ENCODE measurements at places on chromosomes 2 and 18.
A peak's percentile ranks its signal among the peaks of the same experiment; 100 is the strongest.

DNA sequence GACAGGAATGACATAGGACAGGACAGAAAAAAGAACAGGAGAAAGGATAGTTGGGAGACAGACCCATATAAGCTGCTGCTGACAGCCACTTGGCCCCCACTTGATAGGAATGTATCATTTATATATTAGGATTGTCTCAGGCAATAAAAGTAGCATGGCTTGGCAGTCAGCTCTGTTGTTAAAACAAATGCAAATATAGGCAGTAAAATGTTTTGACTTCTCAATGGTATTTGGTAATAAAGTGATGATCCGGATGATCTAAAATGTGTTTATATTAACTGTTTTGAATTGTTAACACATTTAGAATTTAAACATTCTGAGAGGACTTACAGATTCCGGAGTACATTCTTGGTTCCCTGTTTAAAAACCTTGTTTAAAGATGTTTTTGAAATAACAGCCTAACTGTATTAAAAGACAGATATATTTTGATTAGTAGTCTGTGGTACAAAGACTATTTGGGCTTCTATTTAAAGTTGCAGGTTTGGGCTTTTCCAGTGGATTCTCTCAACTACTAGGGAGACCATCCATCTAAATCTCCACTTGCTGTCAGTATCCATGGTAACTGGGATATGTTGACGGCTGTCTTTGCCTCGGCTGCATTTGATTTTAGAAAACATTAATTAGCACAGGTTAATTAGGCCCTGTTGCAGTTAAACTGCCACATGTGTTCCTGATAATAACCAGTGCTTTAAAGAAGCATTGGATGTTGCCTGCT lies 147.6 kb downstream of the ESCO1 start:
- no peak for ATAC-seq

DNA sequence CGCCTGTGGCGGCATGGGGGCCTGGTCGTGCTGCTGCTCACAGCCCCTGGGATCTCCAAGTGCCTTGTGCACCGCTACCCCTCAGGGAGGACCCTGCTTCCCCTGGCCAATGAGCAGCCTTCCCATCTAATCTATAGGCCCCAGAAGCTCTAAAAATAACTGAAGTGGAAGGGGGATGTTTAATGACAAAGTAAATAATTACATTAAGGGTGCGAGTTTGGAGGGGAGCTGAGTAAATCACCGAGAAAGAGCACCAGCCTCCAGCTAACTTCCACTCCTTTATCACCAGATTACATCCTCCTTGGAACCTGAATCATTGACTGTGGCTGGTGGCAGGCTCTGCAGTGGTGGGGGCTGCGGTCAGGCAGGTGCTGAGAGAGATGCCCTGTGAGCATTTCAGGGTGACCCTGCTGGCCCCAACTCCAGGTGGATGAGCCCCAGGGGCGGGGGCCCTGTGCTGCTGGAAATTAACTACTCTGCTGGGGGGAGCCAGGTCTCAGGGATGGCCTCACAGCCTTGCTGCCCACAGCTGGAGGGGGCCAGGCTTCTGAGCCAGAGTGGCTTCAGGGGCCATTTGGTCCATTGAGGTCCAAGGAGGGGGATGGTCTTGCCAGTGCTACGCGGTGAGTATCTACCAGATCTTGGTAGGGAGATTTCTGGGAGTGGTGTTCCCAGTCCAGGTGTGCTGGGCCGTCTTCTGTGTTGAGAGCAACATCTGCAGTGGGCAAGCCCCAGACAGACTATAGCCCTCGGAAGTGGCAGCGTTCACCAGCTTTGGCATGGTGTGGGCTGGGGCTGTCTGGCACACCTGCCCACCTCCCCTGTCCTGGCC lies 74.2 kb downstream of the GLI2 start:
- no peak for ATAC-seq

- no peak for ATAC-seq
Observed at GRCh38 chr18:74775239-74775638, 177.6 kb downstream of the ZNF407 start.

DNA sequence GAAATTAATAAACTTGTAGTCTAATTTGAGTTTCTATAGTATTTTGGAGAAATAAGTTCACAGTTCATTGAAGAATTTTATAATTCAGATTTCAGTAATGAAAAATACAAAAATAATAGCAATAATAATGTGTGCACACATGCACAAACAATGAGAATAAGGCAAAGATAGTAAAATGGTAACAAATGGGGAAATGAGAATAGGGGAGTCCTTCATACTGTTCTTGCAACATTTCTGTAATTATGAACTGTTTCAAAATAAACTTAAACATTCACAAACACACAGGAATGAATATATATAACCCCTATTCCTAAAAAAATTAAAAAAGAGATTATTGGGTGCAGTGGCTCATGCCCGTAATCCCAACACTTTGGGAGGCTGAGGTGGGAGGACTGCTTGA lies 63.9 kb downstream of the SPRED2 start:
- ATAC-seq, result no peak

GRCh38 chr2:209380293-209380692 lies 43.6 kb upstream of the MAP2 start:
- peak; percentile 92 for ATAC-seq

Measured in stimulated activated memory B cell treated with anti-CD40 and anti-IgM and Interleukin-4, amounts not matched to agents 10 μg/mL and 1 μg/mL and 100 μg/mL, for 72 hours (primary cell).